ENCODE measurements at places on chromosomes 7 and 10.

DNA sequence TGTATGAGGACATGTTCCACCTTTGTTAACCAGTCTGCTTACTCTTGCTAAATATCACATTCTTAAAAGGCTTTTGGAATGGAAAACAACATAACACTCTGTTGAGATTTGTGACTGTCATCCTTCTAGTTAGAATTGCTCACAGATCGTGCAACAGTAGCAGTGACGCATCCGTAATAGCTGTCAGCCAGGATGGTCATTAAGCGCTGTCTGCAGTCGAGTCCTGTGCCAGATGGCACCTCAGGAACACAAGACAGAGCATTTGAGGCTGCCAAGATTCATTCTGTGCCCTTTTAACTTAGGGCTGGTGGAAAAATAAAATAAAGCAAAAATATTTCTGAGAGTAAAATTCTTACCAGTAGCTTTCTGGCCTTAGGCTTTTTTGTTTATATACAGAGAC, 348.6 kb downstream of the ANKRD7 start:
- no peak for DNase-seq

DNA sequence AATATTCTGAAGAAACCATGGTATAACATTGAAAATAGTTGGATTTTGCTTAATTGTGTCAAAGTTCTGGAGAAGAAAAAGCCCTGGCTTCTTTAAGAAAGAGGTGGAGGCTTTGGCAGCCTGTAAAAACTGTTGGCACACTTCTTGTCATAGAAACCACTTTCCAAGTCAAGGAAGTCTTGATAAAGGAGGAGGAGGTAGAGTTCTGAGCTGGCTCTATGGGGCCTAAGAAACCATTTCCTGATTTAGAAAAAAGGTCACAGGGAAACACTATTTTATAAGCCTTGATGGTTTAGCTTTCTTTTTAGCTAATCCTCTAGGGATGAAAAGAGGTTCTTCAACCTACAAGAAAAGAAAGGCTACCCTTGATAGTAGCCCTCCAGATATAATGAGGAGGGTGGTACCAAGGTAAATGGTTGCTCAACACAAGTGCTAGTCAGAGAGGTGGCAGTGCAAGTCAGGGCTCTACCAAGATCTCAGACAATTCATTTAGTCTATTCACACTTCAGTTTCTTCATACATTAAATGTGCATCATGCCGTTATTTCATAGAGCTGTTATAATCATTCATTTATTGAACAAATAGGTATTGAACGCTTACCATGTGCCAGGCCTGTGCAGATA, 346.9 kb downstream of the RNLS start:
- no peak for DNase-seq

DNA sequence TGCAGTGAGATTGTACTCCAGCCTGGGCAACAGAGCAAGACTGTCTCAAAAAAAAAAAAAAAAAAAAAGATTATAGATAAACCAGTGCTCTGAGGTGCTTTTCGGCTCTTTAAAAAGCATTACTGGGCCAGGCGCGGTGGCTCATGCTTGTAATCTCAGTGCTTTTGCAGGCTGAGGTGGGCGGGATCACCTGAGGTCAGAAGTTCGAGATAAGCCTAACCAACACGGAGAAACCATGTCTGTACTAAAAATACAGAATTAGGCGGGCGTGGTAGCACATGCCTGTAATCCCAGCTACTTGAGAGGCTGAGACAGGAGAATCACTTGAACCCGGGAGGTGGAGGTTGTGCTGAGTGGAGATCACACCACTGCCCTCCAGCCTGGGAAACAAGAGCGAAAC, 6.6 kb upstream of the HNRNPF start:
- DNase-seq, result no peak

DNA sequence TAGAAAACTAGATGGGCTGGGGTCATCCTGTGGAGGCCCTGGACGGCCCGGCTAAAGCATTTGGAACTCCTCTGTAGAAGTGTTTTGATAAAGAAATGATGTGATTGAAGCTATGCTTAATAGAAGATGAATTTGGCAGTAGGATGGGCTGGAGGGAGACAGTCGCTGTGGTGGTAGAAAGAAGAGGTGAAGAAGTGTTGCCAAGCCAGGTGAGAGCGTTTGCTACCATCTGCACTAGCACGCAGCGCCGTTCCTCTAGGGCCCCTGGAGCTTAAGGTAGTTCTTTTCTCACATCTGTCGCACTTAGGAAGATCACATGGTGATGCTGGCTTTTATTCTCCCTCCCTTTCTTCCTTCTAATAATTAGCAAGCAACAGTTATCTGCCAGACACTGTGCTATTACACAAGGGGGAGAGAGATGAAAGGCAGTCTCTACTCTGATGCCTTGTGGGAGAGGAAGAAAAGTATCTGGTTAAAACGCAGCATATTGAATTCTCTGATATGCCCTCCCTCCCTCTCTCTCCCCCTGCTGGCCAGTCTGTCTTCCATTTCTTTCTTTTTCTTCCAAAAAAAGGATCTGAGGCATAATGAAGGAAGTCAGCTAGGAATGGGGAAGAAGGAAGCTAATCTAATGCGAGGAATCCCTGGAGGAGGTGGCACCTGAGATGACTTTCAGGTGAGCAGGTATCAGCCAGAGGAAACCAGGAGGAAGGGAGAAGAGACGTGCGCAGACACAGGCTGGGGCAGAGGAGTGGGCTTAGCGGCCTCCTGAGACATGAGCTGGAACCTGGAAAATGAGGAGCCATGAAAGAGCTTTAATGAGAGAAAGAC, 162.3 kb upstream of the KLF14 start:
- no peak for DNase-seq

- DNase-seq, result no peak
Observed at GRCh38 chr10:34420795-34421194, 394.3 kb downstream of the PARD3 start.

- no peak for DNase-seq
Observed at GRCh38 chr7:20651960-20652544, 36.6 kb downstream of the ABCB5 start.

DNA sequence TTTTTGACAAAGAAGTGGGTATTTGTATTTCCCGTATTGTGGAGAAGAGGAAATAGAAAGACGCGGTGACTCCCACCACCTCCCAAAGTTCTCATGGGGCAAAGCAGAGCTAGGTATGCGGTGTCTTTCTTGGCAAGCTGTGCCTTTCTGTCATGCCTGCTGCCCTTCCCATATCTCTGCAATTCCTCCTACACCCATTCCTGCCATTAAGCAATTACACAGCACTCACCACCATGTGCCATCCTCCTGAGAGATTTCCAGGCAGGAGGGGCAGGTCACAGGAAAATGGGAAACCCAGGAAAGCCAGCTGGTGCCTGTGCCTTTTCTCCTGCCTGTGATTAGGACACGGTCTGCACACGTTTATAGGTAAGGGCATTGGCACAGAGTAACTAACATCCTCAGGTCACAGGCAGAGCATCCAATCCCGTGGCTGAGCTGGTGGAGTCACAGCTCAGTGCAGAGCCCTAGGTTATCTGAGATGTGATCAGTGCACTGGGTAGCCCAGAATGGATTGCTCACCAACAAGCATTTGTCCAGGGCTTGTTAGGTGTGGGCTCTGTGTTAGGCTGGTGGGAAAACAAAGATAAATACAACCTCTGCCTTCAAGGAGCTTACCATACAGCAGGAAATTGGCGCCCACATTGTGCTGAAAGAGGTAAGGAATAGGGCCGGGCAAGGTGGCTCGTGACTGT, 9.4 kb upstream of the CRTAC1 start:
- no peak for DNase-seq

GRCh38 chr7:71627651-71628050, 495.7 kb downstream of the GALNT17 start:
- DNase-seq, result no peak

GRCh38 chr10:117817116-117817515, 229.6 kb downstream of the RAB11FIP2 start:
- DNase-seq, result no peak

GRCh38 chr10:24481241-24481640, 242.4 kb downstream of the ARHGAP21 start:
- DNase-seq, result no peak

DNA sequence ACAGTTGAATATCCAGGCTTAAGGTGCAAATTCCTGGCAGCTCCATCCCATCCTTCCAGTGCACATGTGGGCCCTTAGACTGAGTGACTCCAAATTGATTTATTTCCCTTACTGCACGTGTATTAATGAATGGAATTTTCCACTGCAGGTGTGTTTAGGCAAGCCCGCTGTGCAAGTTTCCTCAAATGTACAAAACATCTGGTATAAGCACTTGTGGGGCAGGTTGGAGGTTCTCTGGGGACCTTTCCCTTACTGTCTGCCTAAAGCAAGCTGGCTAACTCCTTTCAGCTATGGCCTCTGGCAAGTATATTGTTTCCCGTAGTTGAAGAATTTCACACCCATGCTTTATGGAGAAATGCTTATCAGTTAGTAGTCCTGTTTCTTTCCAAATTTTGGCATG, 25.3 kb upstream of the GIMAP6 start:
- DNase-seq, result no peak

GRCh38 chr10:122557516-122557915, 3.0 kb upstream of the DMBT1 start:
- DNase-seq, result no peak

GRCh38 chr7:138499340-138499739, 39.3 kb downstream of the TRIM24 start:
- no peak for DNase-seq

- peak; percentile 76 for DNase-seq
Observed at GRCh38 chr10:84205049-84205852, 10.9 kb downstream of the CDHR1 start.

GRCh38 chr10:112689327-112690072, 242.5 kb downstream of the VTI1A start:
- DNase-seq, result no peak

GRCh38 chr10:46560381-46560780, 3.9 kb upstream of the GPRIN2 start:
- DNase-seq, result peak; percentile 18

GRCh38 chr7:116525913-116526861, 1.4 kb downstream of the CAV1 start:
- DNase-seq, result peak; percentile 65

Data from stimulated activated CD4-positive, alpha-beta T cell treated with anti-CD3 and anti-CD28 coated beads, Interleukin-2, amount 100 ng/mL, for 24 hours (primary cell).